ENCODE measurements at places on chromosomes 2 and 18.

GRCh38 chr18:22591222-22591621 lies 173.5 kb upstream of the CTAGE1 start:
- no peak for DNase-seq

DNA sequence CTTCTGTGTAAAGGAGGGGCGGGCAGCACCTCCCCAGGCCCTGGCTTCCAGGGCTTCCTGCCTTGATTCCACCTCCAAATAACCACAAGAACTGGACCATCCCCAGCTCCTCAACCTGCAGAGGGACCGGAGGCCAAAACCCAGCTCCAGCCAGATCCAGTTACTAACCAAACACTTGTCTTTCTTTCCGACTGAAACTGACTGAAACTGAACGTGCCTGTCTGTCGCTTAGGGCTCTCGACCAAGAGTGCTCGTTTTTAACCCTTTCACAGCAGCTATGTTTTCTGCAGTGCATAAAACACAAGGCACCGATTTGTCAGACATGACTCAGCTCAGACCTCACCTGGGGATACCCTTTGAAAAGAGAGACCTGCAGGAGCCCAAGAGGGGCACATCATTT lies 249.9 kb upstream of the SIX2 start:
- DNase-seq, result no peak

DNA sequence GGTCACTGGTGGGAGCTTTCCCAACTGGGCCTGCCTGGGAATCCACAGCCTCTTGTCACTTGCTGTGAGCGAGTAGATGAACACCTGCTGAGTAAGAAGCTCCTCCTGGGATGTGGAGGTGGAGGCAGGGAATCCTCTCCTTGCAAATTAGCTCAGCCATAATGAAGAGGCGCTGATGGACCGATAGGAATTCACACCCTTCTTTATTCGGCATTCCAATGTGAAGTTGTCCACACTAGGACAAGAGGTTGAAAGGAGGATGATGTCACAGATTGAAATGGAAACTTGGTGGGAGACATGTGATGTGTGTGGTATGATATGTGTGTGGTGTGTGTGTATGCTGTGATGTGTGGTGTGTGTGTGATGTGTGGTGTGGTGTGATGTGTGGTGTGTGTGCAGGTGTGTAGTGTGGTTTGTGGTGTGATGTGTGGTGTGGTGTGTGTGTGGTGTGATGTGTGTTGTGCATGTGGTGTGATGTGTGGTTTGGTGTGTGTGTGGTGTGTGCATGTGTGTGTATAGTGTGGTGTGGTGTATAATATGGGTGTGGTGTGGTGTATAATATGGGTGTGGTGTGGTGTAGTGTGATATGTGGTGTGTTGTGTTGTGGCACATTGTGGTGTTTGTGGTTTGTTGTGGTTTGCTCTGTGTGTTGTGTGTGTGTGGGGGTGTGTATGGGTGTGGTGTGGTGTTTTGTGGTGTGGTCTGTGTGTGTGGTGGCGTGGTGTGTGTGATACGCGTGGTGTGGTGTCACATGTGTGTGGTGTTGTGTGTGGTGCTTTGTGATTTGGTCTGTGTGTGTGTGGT lies 216.4 kb downstream of the BCL2 start:
- DNase-seq, result no peak

GRCh38 chr2:64035072-64035942 lies 16.1 kb upstream of the VPS54 start:
- DNase-seq, result no peak

- no peak for DNase-seq
Observed at GRCh38 chr2:121904656-121905055, 149.2 kb downstream of the TSN start.

- DNase-seq, result no peak
Observed at GRCh38 chr18:39730606-39731005, 2165.0 kb upstream of the CELF4 start.

DNA sequence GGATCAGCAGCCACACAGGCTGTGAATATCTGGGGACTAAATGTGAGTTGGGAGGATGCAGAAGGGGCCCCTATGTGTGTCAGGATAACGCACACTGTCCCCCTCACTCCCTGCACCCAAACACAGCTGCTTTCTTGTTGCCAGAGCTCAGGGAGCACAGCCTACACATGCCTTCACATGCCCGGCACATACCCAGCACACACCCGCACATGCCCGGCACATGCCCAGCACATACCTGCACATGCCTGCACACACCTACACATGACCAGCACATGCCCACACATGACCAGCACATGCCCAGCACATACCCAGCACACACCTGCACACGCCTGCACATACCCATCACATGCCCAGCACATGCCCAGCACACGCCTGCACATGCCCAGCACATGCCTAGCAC lies 75.6 kb downstream of the TPO start:
- no peak for DNase-seq

- DNase-seq, result no peak
Observed at GRCh38 chr2:67015681-67016080, 381.5 kb upstream of the ETAA1 start.

DNA sequence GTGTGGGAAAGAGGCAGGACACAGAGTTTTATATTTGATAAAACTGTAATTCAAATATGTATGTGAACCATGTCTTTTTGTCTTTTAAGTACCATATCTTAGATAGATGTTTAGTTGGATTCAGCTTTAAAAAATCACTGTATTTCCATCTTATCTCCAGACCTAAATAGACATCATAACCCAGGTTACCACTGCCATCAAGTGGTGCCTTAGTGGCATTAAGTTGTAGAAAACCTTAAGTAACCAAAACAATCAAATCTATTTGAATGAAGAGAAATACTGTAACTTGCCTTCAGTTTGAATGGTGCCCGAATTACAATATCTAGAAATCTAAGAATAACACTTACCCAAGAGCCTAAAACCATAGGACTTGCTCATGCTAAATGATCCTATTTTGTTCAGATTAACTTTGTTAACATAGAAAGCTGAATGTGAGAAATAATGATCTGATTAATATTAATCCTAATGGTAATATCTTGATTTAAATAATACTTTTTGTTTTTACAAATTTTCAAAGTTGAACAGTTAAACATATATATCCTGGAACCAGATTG lies 92.5 kb upstream of the MAP2 start:
- DNase-seq, result no peak

DNA sequence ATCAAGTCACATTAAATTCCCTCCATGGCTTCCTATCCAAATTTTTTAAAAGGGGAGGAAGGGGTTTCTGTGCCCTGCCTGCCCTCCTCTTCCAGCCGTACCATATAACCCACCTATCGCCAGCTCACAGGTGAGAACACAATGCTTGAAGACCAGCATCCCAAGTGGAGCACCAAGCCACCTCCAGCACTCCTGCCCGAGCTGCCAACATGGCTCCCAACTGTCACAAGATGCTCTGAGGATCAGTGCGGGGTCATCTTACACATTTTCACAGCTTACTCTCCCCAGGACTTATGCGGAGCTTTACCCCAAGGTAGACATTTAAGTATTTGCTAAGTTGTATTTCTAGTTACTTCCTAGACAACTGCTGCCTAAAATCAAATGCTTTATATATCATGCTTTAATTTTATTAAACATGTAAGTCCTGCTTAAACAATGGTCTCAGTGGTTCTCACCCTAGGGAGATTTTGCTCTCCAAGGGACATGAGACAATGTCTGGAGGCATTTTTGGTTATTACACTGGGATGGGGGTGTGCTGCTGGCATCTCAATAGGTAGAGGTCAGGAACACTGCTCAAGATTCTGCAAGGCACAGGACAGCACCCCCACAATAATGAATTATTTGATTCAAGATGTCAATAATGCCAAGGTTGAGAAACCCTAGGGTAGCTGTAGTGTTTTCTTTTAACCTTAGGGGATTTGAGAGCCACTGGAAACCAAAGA lies 45.8 kb downstream of the SF3B1 start:
- no peak for DNase-seq

DNA sequence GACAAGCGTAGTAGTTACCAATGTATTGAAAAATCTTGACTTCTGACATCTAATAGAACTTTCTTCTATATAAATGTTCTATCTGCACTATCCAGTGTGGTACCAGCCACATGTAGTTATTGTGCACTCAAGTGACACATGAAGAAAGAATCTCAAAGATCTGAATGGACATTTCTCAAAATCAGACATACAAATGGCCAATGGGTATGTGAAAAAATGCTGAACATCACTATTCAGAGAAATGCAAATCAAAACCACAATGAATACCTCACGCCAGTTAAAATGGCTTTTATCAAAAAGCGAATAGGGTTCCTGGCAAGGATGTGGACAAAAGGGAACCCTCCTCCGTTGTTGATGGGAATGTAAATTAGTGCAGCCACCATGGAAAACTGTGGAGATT lies 37.5 kb upstream of the SMCHD1 start:
- no peak for DNase-seq

- no peak for DNase-seq
Observed at GRCh38 chr2:161586517-161587167, 37.6 kb upstream of the SLC4A10 start.

GRCh38 chr2:206721256-206721920 lies 3.2 kb upstream of the DYTN start:
- DNase-seq, result no peak

DNA sequence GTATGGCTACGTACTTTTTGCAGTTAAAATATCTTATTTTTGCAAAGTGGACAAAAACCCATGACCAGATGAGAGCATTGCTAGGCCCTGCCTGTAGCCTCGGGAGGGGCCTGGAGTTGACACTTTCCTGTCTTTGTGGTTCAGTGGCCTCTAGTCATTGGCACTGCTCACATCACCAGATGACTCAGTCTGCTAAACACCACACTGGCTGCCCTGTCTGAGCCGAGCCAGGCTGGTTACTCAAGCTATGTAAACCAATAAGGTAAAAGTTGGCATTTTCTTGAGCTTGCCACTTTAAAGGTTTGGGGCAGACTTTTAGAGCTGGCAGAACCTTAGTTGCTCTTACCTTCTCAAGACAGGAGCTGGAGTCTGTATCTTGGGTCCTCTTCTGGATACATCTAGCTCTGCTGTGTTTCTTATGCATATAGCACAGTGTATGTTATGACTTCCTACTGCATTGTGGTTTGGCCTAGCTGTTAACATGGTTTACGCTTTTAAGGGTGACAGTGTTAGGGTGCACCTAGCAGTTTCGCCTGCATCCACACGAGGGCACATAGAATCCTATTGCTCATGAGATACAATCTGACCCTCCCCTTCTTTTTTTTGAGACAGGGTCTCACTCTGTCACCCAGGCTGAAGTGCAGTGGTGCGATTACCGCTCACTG lies 76.4 kb downstream of the AP1S3 start:
- DNase-seq, result no peak

DNA sequence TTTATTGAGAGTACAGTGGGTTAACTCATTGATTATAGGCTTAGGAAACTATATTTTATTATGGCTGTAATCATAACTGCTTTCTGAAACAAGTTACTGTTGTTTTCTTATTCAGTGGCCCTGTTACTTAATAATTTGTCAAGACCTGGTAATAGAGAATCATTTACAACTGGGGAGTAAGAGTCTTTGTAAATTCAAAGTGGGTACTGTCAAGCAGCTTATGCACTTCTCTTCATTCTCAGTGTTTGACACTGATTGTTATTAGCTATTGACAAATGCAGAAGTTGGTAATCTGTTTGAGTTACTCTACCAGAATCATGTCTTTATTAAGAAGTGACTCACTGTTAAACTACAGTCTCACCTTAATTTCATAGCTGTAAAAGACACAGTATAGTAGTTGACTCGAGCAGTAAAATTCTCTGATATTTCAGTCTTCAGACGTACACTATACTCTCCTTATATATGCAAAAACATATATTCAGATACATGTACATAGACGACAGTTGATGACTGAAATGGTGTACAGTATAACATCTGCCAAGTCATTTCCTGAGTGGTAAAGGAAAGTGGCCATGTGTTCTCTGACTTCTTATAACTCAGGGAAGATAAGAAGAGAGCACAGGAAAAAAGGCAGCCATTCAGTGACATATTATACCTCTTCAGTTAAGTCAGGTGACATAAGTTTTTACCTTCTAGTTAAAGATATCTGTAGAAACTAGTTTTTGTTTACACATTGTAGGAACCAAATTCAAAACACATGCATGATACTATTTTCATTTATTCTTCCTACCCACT lies 36.0 kb upstream of the TTC27 start:
- DNase-seq, result no peak

DNA sequence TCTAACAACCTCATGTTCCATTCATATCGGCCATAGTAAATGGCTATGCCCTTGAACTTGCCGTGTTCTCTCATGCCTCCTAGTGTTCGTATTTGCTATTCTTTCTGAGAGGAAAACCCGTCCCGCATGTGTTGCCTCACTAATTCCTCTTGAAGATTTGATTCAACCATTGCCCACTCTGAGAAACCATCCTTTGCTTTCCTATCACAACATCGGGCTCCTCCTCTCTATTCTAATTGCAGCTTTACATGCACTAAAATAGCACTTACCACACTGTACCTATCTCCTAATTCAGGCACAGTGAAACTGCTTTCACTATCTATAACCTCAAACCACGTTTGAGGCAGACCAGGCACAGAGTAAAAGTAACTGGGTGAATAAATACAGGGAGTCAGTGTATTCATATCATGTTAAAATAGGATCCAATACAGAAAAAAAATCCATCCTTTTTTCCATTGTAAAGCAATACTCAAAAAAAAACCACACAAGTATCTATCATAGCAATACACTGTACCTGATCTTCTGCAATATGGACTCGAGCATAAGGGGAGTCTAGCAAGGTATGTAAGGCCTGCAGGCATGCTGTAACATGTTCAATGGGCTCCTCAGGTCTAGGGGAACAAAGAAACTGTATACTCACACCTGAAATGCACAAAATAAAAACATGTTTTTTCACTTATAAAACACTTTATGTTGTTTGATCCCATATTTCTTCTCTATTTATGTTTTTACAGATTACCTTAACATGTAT lies 39.0 kb upstream of the STRN start:
- no peak for DNase-seq

GRCh38 chr2:217832115-217832514 lies 170.7 kb downstream of the TNS1 start:
- DNase-seq, result no peak

DNA sequence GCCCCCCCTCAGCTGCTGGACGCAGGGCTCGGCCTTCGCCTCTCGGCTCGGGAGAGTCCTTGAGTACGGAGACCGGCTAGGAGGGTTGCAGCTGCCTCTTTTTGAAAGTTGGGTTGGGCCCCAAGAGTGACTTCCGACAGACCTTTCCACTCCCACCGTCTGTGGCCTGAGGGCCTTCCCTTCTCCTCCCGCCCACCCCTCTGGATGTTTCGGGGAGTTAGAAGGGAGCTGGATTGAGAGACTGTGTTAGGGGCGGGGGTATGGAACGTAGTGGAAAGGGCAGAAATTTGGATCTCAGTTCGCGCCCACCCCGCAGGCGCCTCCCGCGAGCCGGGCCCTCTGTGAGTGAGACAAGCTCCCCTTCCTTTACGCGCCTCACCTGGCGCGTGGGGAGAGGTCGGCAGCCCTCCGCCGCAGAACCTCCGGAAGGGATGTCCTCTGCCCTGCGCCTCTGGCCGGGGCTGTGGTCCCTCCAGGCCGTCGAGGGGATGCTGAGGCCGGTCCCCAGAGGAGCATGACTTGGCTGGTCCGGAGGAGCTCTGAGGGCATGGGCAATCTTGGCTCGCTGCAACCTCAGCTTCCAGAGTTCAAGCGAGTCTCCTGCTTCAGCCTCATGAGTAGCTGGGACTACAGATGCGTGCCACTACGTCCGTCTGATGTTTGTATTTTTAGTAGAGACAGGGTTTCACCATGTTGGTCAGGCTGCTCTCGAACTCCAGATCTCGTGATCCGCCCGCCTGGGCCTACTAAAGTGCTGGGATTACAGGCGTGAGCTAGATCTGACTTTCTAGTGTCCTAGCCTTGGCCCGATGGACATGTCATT lies 15.9 kb downstream of the C2orf74 start:
- peak; percentile 27 for DNase-seq

Data from stimulated activated CD4-positive, alpha-beta T cell treated with anti-CD3 and anti-CD28 coated beads, Interleukin-1b, Interleukin-23, amount 100 ng/mL, for 1 hour (primary cell).